Stimulated activated CD4-positive, alpha-beta T cell treated with anti-CD3 and anti-CD28 coated beads, Interleukin-15, amount 100 ng/mL, for 1 hour (primary cell): ENCODE measurements at places on chromosomes 1 and 21.

- DNase-seq = no peak
These were observed 79.3 kb downstream of the DENND1B start for GRCh38 chr1:197695961-197696360.

DNA sequence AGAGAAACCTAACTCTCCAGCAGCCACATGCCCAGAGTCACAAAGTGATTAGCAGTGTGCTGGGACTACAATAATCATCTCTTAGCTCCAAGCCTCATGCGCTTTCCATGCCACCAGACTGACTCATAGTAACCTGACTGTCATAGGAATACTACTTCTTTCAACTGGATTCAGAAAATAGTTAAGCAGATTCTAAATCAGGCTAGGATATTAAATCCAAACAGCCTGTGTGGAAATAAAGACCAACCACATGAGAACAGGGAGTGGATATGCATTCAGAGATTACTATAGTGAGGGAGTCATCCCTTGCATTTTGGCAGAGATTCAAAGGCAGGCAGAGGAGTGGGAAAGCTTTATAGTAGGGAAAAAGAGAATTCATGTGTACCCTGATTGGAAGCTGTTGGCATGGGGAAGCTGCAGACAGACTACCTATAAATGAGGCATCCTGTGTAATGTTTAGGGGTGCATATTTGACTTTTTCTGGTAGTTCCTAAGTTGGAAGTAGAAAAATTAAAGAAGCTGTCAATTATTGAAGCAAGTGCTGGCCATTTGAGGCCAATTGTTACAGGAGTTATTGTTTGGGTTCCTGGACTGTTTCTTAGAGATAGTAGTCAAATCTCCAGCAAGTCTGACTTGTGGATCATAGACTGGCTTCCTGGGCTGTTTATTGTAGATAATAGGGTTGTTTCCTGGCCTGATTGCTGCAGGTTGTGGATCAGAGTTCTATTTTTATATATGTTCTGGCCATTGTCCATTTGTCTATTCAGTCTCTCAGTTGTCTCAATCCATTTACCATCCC is 31.7 kb upstream of the DNAH14 start:
- DNase-seq = no peak

GRCh38 chr1:39272798-39273469 is 68.4 kb downstream of the MACF1 start:
- DNase-seq = no peak

DNA sequence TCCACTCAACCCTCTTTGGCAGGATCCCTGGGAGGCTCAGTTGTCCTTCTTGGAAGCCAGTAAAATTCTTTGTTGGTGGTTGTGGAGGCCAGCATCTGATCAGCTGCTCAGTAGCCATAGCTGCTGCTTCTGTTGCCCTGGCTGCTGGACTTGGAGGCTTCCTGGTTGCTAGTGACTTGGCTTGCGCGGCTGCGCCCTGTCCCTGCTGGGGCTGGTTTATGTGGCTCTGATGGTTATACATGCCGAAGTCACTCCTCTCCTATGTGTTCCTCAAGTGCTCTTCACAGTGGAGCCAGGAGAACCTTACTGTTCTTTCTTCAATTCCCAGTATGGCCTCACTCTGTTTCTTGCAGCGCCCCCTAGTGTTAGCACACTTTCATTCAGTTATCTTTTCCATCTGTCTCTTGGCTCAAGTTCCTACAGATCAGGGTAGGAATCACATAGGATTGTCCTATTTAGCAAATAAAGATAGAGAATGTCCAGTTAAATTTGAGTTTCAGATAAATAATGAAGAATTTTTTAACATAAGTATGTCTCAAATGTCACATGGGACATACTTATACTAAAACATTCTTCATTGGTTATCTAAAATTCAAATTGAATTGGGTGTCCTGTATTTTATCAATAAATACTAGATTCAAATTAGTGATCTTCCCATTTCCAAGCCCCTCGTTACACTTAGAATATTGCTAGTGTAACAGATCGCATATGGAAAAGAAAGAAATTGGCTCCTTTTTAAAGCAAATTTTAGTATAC is 176.5 kb downstream of the TGFB2 start:
- no peak for DNase-seq

- no peak for DNase-seq
These were observed 1052.8 kb downstream of the TTLL7 start for GRCh38 chr1:82946096-82946605.

GRCh38 chr21:41614511-41614910 is 106.6 kb upstream of the TMPRSS2 start:
- no peak for DNase-seq

GRCh38 chr1:243420946-243421685 is 165.3 kb downstream of the SDCCAG8 start:
- DNase-seq = no peak

- no peak for DNase-seq
These were observed 56.9 kb upstream of the RGS1 start for GRCh38 chr1:192518700-192519099.

GRCh38 chr1:8373581-8374241 is 55.8 kb downstream of the SLC45A1 start:
- DNase-seq = no peak

- DNase-seq = no peak
These were observed 29.7 kb downstream of the EPHA2 start for GRCh38 chr1:16126160-16126559.

DNA sequence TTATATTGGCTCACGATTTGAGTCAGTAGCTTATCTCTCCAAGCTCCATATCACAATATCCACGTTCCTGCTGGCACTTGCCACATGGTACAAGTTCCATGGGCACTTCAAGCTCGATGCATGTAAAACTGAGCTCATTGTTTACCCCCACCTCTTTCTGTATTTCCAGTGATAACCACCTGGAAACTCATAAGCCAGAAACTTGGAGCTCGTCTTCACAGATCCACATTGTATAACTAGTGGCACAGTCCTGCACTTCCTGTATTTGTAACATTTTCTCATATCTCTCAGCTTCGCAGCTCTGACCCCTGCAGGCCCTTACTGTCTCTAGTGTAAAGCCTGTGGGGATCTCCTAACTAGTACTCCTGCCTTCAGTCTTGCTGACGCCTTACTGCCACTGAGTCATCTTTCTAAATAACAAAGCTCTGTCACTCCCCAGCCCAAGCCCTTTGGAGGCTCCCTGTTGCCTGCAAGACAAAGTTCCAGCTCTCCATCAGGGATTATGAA is 6.5 kb upstream of the C2CD4D start:
- no peak for DNase-seq

- no peak for DNase-seq
These were observed 36.5 kb downstream of the SLC66A1 start for GRCh38 chr1:19348441-19349198.

DNA sequence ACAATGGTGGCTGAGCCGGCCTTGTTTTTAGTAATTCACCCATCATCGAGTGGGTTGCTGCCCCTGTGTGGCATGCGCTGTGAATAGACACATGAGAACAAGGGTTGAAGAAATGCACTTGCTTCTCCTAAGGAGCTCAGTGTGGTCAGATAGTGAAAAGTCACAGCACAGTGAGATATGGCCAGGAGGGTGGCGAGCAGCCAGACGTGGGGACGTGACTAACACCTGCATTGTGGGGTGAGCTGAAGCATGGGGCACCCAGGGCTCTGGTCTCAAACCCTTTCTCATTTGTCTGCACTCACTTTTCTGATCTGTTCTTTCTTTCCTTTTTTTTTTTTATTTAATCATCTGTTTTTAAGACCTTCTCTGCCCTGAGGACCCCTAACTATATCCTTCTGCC is 13.5 kb downstream of the MTARC1 start:
- DNase-seq = no peak

- no peak for DNase-seq
These were observed 1.2 kb downstream of the S100A3 start for GRCh38 chr1:153547560-153548551.

- no peak for DNase-seq
These were observed 58.8 kb downstream of the CASZ1 start for GRCh38 chr1:10737651-10738050.

GRCh38 chr1:58997060-58997411 is 213.2 kb upstream of the JUN start:
- DNase-seq = no peak

DNA sequence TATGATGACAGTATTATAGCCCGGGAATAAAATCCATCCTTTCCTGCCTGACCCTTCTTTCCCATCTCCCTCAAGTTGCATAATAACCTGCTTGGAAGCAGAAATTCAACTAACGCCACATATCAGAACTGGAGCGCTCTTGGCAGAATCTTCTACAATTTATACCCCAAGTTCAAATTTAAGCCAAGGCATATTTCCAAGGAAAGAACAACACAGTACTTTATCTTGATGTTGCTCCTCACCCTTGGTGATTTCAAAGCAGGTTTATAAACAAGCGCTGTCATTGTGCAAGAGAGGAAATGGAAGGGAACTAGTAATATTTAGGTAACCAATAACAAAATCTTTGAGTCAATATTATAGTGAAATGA is 38.0 kb upstream of the PTGFRN start:
- no peak for DNase-seq

GRCh38 chr1:76294482-76295194 is 220.1 kb downstream of the ST6GALNAC3 start:
- no peak for DNase-seq

- DNase-seq = no peak
These were observed 416.0 kb downstream of the SIPA1L2 start for GRCh38 chr1:232213928-232214327.

DNA sequence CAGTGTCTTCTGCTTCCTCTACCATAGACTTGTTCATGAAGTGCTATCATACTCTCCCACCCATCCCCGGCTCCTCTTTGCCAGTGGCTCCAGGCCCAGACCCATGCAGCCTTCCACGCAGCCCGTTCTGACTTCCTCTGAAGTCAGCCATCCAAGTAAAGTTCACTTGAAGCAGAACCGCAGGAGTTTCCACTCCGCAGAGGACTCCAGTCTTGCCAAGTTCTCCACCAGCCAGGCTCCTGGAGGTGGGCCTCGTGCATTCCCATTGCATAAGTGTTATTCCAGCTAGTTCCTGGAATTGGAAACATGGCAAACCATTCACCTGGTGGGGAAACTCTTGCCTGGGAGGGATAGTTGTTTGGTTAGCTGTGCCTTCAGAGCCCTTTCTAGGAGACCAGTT is 185.1 kb downstream of the PLPP3 start:
- DNase-seq = no peak

DNA sequence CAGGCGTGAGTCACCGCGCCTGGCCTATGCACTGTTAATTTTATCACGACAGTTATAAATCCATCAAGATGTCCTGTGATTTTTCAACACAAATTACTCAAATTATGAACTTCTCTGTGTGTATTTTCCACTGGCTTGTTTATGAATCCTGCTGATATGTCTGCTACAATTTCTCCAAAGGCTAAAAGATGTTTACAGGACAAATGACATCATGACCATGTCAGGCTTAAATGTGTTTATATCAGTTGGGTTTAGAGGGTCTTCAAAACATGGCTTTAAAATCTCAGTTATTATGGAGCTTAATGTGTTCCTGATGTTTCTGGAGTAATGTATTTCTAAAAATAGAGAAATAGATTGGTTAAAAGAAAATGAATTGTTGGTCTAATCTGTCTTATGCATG is 44.0 kb upstream of the ERG start:
- DNase-seq = no peak

DNA sequence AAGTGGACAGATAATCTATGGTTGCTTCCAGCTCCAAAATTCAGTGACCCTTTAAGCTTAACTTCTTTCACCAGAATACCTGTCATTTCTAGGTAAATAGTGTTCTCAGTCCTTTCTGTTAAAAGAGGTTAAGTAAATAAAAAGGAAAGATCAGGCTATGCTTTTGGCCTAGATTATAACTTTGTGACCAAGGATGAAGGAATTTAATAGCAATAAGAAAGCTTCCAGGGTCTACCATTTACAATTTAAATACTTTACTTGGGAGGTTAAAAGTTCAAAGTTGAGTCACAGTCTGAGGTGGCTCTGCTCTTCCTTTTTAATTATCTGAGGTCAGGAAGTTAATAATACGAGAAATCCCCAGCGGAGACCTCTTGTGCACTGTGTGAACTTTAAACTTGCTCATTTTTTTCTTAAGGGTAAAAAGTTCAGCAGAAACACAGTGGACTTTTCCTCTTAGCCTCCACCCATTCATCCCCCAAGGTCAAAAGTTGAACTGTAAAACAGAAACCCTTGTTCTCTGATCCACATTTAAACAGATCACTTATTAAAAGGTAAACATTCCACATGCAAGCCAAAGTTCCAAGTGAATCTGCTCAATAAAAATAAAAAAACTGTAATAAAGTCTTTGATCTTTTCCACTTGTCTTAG is 187.1 kb downstream of the NRIP1 start:
- no peak for DNase-seq

DNA sequence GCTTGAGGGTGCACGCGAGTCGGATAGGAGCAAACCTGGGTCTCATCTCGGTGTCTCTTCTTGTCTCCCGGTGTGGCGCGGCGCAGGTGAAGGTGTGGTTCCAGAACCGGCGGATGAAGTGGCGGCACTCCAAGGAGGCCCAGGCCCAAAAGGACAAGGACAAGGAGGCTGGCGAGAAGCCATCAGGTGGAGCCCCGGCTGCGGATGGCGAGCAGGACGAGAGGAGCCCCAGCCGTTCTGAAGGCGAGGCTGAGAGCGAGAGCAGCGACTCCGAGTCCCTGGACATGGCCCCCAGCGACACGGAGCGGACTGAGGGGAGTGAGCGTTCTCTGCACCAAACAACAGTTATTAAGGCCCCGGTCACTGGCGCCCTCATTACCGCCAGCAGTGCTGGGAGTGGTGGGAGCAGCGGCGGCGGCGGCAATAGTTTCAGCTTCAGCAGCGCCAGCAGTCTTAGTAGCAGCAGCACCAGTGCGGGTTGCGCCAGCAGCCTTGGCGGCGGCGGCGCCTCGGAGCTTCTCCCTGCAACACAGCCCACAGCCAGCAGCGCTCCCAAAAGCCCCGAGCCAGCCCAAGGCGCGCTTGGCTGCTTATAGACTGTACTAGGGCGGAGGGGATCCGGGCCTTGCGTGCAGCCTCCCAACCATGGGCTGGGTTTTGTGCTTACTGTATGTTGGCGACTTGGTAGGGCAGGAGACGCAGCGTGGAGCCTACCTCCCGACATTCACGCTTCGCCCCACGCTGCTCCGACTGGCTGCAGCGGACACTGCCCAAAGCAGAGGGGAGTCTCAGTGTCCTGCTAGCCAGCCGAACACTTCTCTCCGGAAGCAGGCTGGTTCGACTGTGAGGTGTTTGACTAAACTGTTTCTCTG is 5.1 kb downstream of the HLX start:
- no peak for DNase-seq

DNA sequence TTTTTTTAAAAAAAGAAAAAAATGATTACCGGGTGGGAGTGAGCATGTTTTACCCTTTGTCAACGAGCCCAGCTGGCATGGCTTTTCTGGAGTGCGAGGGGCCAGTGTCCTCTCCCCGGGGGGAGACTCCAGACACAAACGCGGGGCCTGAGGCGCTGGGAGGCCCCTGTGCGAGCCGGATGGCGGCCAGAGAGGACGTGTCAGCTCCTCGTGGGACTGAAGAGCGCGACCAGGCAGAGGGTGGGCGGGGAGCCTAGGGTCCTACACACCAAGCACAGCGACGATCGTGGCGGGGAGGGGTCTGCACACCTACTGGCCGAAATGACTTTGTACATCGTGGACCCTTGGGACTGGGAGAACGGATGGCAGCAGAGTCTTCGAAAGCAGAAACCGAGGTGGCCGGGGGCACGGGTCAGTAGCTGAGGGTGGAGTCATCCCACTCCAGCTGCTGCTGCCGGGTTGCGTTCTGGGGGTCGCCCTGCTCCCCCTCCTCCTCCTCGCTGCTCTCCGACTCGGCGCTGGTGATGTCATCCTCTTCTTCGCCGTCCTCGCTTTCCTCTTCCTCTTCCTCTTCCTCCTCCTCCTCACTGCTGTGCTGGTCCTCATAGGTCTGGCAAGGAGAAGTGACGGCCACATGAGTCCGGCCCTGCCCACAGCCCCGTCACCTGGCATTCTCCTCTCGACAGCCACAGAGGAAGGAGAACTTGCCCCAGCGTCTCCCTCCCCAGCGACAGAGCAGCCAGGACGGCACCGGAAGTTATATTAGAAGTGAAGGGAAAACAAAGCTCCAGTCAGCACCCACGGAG is 78.8 kb downstream of the PIK3CD start:
- DNase-seq = no peak
